Transverse colon (tissue), 4 donors: ENCODE measurements at places on chromosomes 11 and 22. TPM values are rescaled to one million over a fixed set of nuclear protein-coding genes. Genes with fewer than 3 reads are reported as not detected.

Gene VPS26B
- 42.6 TPM for total RNA-seq

Gene PDGFD
- total RNA-seq: 3.8 TPM

Gene DUSP8
- total RNA-seq: 13.3 TPM

Gene OR51B5
- total RNA-seq: not detected

Gene SHISA8
- not detected for total RNA-seq

Gene RHOD
- 54.6 TPM for total RNA-seq

Gene SLC22A12
- total RNA-seq: not detected

Gene PHOX2A
- 2.6 TPM for total RNA-seq

Gene MYBPC3
- total RNA-seq: not detected

Gene TSSK2
- total RNA-seq: not detected

Gene SCN4B
- total RNA-seq: 0.41 TPM

Gene ACTN3
- total RNA-seq: not detected

Gene PPFIBP2
- 257 TPM for total RNA-seq

Gene MYEOV
- 1.1 TPM for total RNA-seq

Gene OR10G8
- total RNA-seq: 2.0 TPM

Gene TEX54
- not detected for total RNA-seq
